ENCODE measurements at places on chromosomes 6 and 20.

DNA sequence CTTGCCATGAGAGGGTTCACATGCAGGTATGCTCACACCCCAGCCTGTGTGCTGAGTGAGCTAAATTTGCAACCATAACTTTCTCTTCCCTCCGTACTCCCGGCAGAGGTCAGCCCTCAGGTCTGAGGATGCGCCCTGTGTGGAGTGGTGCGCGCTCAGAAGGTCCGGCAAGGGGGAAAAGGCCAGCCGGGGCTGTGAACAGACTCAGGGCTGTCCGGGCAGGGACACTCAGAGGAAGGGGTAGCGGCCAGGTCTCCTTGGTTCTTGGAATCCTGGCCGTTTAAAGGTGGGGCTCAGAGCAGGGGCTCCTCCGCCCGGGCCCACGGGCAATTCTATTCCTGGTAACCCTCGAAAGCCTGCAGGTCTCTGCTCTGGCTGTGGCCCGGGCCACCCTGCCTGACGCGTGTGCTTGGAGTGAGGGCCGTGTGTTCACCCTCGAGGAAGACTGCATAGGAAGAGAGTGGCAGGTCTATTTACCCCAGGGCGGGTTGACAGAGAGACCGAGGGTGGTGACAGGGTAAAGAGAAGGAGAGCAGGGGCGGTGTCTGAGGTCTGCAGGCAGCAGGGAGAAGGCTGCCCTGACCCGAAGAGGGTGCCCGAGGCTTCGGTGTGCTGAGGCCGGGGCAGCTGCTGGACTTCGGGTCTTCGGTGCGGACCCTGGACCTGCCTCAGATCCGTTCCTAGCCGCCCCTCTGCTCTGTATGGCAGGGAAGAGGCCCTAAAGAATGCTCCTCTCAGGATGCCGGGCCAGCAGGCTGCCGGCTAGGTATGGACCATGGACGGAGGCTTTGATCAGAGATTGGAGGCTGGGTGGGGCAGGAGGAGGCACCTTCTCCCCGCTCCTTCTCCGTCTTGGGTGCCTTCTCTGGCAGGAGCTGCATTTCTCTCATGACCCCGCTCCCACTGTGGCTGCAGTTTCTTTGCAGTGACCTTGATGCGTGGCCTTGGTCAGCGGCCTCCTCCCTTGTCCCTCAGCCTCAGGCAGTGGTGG, 131.1 kb upstream of the ARMC2 start:
- DNase-seq = no peak

DNA sequence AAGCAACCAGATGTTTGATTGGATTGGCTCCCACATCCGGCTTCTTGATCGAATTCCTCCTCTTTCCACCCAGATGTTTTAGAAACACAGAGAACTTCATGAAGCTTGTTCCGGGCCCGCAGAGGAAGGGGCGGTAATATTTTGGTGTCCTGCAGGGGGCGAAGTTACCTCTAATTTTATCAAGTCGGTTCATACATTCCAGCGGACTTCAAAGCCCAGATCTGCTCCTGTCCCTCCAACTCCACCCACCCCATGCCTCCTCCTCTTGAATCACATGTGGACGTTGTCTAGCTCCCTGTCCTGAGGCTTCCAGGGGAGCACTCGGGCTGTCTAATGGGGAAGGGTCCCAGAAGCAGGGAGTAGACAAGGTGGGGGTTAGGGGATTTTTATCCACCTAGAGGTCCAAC, 2.9 kb upstream of the BMP6 start:
- peak; percentile 85 for DNase-seq

GRCh38 chr6:52724406-52725121, 38.7 kb downstream of the GSTA2 start:
- peak; percentile 90 for DNase-seq

GRCh38 chr20:1964061-1964460, 29.8 kb downstream of the PDYN start:
- no peak for DNase-seq

- no peak for DNase-seq
These were observed 137.7 kb upstream of the DEFB112 start for GRCh38 chr6:50187351-50187921.

DNA sequence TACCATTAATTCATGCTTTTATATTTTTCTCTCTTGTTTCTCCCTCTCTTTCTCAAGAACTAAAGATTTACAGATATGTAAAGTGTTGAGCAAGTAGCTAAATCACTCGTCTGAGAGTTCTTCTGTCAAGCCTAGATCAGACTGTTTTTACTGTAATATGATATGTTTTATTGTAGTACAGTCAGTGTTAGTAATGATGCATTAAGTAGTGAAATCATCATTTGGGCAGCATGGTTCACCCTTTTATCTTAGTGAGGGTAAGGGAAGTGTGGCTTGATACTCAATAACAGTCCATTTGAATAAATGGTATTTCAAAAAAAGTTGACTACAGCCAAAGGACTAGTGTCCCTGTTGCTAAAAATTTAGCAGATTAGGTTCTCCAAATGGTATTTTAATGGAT, 9.2 kb downstream of the CYB5R4 start:
- DNase-seq = no peak

GRCh38 chr6:30035784-30036183, 25.3 kb upstream of the POLR1H start:
- no peak for DNase-seq

DNA sequence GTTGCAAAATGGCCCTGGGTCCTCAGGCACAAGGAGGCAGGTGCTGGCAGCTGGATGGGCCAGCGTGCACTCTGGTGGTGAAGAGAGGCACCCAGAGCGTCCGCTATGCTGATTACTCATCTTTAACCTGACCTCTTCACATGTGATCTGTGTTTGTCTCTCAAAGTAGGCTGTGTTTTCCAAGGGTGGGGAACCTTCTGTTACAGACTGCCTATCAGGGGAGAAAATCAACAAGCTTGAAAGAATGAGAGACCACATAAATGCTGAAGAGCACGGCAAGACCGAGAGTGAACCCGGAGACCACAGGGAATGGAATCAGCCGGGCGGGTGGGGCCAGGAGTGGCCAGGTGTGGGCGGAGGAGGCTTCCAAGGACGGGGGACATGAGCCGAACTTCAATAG, 16.2 kb downstream of the BNIP5 start:
- DNase-seq = no peak

- no peak for DNase-seq
These were observed 2.5 kb downstream of the FYN start for GRCh38 chr6:111870742-111871064.

DNA sequence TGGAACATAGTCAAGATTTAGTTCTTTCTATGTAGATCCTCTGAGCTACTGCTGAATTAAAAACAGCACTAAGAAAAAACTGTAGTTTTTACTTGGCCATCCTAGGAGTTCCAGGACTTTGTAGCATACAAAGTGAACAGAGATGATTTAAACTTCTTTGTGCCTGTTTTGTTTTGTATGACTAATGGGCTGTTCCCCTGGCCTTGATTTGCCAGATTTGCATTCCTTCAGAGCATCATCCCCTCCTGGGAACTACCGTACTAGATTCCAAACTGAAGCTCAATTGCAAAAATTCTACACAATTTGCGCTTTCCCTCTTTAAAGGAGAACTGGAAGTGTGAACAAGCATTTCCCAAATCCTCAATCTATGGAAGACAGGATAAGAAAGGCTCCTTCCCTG, 23.1 kb downstream of the ACOT13 start:
- DNase-seq = no peak

DNA sequence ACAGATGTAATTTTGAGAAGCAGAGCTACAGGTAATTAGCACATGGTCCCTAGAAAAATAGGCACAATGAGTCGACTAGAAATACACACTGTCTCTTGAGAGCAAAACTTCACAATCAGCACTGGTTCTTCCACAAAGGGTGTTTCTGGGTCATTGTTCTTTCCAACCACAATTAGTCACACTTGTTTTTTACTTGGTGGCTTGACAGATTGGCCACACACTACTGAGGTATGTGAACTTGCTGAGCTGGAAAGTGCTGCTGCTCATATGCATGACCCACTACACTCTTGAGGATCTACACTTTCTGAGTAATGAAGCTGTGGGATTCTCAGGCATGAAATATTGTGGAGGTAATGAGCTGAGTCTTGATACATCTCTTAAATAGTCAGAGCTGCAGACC, 347.7 kb downstream of the BCKDHB start:
- no peak for DNase-seq

DNA sequence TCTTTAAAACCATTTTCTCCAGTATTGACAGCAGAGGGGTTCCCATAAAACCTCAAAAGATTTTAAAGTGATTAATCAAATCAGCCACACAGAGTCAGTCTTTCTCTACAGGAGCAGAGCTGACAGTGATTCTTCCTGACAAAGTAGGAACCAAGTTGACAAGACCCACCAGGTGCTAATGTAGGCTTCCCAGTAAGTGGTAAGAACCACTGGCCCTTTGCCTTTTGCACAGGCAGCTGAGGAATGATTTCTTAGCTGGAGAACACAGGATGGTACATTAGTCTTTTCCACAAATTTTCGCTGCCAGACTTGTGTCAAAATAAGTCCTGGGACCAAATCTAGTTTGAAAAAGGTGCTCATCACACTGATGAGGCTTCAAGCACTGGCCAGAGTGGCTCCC, 95.8 kb downstream of the ARMC2 start:
- no peak for DNase-seq

DNA sequence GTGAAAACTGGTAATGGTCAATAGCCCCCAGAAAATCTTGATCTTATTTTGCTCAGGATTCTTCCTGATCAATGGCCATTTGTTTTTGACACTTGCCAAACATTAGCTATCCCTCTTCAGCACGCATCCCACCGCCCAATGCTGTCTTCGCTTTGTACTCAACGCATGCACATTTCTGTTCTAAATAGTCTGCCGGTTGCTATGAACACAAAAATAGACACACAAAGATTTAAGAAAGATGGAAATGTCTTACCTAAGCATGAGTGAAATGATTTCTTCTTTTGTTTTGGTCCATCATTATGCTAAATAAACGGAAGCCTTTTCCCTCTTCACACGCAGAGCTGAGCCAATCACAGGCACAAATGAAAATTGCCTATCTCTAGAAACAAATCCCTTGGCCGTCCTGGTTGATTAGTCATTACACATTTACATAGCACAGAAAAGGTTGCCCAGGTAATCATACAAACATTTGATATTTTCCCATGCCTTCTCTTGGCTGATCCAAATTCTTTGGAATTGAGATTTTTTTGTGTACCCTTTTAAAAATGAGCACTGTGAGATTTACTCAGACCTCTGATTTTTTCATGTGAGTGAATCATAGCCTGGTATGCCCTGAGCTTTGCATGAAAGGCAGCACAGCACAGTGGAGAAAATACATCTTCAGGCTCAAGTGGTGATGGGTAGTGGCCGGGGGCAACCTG, 70.5 kb upstream of the FAM184A start:
- DNase-seq = no peak

DNA sequence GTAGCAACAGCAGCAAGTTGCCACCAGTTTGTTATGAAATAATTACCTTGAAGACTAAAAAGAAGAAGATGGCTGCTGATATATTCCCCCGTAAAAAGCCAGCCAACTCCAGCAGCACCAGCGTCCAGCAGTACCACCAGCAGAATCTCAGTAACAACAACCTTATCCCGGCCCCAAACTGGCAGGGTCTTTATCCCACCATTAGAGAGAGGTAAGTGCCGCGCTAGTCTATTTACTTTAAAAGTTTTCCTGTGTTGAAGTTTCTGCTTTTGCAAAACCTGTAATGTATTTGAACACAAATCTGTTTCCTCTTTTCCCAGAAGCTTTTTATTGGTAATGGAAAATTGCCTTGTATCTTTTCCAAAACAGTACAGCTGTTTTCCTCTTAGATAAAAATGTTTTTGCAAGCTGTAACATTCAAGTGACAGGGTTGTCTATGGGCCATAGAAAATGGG, 725 bp downstream of the BTBD3 start:
- no peak for DNase-seq

DNA sequence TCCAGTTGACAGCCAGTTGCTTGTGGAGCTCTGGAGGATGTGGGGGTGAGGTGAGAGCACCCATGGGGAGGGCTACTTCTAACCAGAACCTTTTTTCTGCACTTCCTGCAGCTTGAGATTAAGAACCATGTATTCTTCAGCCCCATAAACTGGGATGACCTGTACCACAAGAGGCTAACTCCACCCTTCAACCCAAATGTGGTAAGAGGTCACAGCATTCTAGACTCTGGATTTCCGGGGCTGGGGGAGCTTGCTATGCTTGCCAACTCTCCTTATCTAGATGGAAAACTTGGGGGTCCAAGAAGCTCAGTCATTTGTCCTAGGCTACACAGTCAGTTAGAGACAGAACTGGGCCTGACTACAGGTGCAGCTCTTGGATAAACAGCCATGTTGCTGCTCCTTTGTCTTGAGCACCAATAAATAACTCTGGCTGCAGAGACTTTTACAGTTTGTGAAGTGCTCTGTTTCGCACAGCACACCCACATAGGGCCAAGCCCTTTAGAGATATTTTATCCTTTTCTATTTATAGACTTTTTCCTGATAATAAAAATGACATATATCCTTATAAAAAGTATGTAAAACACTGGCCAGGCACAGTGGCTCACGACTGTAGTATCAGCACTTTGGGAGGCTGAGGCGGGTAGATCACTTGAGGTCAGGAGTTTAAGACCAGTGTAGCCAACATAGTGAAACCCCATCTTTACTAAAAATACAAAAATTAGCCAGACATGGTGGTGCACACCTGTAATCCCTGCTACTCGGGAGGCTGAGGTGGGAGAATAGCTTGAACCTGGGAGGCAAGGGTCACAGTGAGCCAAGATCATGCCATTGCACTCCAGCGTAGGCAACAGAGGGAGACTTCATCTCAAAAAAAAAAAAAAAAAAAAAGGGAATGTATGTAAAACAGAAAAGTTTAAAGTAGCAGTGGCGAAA, 10.6 kb upstream of the IFT52 start:
- DNase-seq = no peak

DNA sequence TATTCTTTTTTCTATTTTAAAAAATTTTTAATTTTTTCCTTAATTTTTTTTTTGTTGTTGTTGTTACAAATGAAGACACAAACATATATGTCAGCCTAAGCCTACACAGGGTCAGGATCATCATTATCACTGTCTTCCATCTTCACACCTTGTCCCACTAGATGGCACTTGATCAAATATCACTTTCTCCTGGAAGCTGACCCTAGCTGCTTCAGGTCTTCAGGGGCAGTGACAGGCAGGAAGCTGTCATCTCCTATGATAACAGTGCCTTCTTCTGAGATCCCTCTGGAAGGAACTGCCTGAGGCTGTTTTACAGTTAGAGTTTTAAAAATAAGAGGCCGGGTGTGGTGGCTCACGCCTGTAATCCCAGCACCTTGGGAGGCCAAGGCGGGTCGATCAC, 70.2 kb upstream of the EEF1E1 start:
- no peak for DNase-seq

GRCh38 chr20:10876558-10876957, 202.8 kb upstream of the JAG1 start:
- DNase-seq = no peak

GRCh38 chr6:43724354-43724753, 36.8 kb upstream of the MRPS18A start:
- no peak for DNase-seq

- DNase-seq = no peak
These were observed 405.5 kb upstream of the ADGRB3 start for GRCh38 chr6:68229566-68229965.

DNA sequence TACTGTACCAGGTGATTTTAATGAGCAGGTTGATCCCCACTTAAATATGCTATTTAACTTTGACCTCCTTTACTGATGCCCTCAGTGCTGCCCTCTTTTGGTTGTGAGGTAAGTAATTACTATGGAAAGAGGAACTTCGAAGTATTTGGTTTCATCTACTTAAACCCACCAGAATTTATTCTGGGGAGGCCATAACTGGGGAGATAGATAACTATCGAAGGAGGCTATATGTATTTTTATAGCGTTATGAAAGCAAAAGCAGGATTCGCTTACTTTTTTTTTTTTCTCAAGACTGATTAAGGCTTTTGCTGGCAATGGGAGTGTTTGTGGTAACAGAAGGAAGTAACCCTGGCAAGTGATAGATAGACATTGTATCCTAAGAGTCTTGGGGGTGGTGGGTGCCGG, 168.9 kb upstream of the CENPW start:
- DNase-seq = no peak

All from Right ventricle myocardium superior (tissue), 1 donor.